ENCODE measurements at places on chromosomes 1 and 21.

DNA sequence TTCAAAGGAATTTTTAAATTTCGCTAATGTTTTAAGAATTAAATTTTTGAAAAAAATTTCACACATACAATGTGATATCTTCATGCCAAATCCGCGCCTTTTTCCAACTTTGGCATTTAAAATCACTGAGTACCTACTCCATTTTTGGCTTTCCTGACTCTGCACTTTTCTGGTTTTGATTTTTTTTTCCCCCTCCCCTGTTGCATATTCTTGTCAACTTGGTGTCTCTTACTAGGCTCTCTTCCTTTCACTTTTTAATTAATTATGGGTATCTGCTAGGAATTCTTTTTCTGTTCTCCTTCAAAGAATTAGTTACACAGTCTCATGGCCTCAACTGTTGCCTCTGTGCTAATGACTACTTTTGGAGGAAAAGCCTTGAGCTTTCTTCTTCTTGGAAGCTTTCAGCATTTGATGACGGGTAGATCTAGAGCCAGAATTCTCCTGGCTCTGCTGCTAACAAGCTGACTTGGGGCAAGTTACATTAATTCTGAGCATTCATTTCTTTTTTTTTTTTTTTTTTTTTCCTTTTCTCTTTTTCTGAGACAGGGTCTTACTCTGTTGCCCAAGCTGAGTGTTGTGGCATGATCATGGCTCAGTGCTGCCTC lies 1.8 kb downstream of the AGL start:
- DNase-seq = no peak

GRCh38 chr21:15631342-15631741 lies 98.4 kb upstream of the USP25 start:
- no peak for DNase-seq

DNA sequence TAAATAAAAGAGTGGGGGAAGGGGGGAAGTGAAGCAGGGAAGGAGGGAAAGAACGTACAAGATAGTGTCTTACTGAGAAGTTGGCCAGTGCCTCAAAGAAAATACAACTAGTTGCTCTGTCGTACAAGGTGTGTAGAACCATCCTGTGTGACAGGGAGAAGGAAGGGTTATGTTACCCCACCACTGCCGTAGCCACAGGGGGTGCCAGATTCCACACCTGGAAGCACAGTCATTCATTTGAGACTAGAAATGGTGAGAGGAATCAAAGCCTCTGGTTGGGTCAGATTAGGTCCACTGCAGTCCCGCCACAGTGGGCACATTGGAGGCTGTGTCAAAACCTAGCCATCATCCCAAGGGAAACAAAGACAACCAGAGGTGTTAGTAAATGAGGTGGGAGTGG lies 2.7 kb upstream of the ERI3 start:
- peak; percentile 7 for DNase-seq

- no peak for DNase-seq
These were observed 153.0 kb downstream of the ASTN1 start for GRCh38 chr1:177011508-177011907.

DNA sequence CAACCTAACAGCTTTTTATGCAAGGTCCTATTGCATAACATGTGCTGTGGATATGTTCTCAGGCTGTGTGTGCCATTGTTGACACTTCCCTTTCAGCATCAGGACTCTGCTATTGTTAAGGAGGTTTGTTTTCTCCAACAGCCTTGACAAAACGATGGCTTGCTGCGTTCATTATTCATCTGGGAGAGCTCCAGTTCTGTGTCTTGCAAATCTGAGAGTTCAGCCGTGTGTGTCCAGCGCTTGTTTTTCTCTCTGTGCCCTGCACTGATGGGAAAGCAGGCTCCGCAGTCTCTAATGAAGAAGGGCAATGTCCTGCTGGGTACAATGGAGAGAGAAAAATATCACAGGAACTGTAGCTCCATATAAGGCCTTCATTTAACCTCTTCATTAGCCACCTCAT lies 63.7 kb downstream of the CLDN17 start:
- peak; percentile 7 for DNase-seq

DNA sequence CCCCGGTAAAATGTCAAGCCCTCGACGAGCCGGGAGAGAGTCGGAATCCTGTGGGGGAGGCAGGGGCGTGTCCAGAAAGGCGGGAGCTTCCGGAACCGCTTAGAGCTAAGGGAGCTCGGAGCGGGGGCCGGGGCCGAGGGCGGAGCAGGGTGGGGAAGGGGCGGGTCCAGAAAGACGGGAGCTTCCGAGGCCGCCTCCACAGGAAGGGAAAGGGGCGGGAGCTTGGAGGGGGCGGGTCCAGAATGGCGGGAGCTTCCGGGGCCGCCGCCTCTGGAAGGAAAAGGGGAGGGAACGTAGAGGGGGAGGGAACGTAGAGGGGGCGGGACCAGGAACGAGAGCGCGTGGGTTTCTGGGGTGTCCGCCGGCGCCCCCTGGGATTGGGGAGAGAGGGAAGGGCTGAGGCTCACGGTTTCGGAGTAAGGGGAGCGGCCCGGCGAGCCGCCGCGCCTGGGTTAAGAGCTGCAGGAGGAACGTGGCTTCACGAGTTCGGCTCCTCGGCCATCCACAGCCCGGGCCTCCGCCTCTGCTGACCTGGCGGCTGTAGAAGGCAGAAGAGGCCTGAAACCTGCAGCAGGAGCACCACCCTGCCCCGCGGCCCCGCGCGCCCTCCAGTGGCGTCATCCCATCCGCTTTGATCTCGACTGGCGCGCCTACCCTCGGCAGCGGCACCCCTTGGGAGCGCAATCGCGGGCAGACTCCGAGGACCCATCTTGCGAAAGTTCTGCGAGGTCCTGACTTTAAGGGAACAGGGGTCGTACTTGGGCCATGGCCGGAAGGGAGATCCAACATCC lies 23.0 kb upstream of the HPDL start:
- peak; percentile 83 for DNase-seq

DNA sequence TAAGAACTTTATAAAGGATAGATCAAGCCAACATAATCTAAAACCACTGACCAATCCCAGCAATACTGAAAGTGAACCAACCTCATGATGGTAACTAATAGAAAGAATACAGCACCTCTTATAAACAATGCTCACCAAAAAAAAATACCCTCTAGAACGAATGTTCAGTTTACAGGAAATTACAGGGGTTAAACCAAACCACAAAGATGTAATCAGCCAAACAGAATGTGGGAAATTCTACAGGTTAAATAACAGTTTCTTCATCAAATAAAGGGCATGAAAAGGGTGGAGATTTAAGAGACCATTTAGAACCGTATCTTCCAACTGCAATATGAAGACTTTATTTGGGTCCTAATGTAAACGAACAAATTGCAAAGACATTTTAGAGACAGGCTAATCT lies 30.4 kb downstream of the ARID4B start:
- DNase-seq = no peak

DNA sequence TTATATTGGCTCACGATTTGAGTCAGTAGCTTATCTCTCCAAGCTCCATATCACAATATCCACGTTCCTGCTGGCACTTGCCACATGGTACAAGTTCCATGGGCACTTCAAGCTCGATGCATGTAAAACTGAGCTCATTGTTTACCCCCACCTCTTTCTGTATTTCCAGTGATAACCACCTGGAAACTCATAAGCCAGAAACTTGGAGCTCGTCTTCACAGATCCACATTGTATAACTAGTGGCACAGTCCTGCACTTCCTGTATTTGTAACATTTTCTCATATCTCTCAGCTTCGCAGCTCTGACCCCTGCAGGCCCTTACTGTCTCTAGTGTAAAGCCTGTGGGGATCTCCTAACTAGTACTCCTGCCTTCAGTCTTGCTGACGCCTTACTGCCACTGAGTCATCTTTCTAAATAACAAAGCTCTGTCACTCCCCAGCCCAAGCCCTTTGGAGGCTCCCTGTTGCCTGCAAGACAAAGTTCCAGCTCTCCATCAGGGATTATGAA lies 6.5 kb upstream of the C2CD4D start:
- DNase-seq = no peak

All from T47D (cell line).